ENCODE measurements at places on chromosomes 1 and 21.

DNA sequence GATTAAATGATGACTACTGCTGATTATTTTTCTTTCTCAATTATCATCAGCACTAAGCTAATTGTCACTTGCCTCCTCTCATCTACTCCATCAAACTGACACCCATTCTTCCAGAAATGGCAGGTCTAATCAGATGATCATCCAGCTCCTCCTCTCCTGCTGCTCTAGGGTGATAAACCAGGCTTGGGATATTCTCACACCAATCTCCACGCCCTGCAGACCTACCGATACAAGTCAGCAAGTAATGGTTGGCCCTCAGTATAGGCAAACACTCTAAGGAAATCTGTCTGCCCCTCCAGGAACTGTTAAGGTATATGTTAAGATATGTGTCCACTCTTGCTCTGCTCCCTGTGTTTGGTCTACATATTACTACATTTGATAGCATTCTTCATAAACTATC, 36.3 kb upstream of the C1orf21 start:
- no peak for DNase-seq

- DNase-seq = no peak
These were observed 3.7 kb upstream of the SDC3 start for GRCh38 chr1:30912224-30912623.

GRCh38 chr1:70455291-70455690, 44.2 kb downstream of the CTH start:
- no peak for DNase-seq

- DNase-seq = peak; percentile 77
These were observed 283.4 kb downstream of the ASTN1 start for GRCh38 chr1:176880955-176881595.

DNA sequence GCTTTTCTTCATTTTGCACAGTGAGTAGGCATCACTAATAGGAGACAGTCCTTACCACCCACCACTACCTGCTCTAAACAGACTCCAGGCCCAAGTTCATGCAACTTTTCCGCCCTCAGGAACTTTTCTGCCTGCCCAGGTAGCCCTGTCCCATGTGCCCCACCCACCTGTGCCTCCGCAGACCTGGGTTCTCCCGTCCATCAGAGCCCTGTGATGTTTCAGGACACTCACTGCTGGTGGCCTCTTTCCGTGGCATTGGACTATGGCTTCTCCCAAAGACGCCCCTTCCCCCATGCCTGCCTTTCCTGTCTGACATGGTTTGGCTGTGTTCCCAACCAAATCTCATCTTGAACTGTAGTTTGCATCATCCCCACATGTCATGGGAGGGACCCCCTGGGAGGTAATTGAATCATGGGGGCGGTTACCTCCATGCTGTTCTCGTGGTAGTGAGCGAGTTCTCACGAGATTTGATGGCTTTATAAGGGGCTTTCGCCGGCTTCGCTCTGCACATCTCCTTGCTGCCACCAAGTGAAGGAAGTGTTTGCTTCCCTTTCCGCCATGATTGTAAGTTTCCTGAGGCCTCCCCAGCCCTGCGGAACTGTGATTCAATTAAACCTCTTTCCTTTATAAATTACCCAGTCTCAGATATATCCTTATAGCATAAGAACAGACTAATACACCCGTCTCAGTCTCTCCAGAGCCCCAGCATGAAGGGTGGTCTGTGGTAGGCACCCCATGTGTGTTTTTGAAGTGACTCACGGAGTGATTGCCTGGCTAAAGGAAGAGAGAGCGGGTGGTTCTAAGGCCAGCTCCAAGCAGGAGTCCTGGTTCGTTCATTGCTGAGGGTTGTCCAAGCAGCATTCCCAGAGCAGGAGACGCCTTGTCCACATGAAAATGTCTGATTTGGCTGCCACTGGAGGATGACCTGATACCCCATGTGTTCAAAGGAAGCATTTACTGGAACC, 86.0 kb upstream of the ZBTB40 start:
- DNase-seq = no peak
